ENCODE measurements at places on chromosomes 13 and 19.

GRCh38 chr19:6413291-6413690 is 11.3 kb downstream of the KHSRP start:
- no peak for DNase-seq

GRCh38 chr13:37616131-37616530 is 17.6 kb upstream of the POSTN start:
- no peak for DNase-seq

- DNase-seq = no peak
Observed at GRCh38 chr19:55238030-55238429, 9.5 kb upstream of the TMEM86B start.

DNA sequence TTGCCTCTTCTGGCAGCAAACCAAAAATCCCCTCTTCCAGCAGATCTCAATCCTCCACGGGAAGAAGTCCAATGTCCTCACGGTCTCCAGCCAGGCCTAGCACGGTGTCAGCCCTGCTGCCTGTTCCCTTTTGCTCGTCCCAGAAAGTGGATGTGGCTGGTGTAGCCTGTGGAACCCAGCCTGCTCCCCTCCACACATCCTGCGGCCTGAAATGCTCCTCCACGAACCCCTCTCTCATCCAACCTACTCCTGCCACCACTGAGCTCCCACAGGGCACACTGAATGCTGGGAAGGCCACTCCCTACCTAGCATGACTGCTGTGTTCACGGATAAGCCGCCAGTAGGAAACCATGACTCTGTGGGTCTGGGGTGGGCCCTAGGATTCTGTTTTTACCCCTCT is 3.0 kb downstream of the MBOAT7 start:
- DNase-seq = no peak

GRCh38 chr13:51212758-51213157 is 9.4 kb upstream of the FAM124A start:
- no peak for DNase-seq

GRCh38 chr19:57057036-57057686 is 62.6 kb upstream of the USP29 start:
- no peak for DNase-seq

All from cerebellar nuclear complex (tissue), 1 donor.